Hematopoietic multipotent progenitor cell treated with erythropoietin and hydrocortisone succinate and interleukin-3 and kit ligand, for 8 days (in vitro differentiated cells): ENCODE measurements at places on chromosomes 12 and 14.

DNA sequence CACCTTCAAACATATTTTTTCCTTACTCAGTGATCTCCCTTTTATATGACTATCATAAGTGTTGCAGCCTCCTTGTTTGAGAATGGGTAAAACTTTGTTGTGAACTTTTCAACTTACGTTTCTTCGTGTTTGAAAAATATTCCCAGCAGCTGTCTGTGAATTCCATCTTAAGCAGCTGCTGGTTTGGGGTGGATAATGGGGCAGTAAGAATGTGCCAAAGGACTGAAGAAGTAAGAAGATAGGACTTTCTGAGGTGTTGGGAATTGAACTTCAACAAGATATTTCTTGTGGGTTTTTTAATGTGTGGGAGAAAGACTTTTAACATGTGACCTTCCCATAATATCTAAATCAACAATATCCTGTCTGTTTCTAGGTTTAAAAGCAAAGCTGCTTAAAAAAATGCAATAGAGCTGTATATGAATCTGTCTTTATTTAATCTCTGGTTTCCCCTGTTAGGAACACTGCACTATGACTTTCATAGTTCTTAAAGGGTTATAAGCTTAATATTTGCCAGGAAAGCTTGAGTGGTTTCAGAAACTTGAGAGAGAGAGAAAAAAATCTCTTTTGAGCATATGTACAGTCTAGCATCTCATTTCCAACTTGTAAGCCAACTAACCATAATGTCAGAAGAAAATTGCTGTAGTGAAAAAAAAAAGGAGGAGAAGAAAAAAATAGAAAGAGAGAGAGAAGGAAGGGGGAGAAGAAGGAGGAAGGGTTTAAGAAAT, 1659.2 kb upstream of the FLRT2 start:
- DNase-seq, result no peak

DNA sequence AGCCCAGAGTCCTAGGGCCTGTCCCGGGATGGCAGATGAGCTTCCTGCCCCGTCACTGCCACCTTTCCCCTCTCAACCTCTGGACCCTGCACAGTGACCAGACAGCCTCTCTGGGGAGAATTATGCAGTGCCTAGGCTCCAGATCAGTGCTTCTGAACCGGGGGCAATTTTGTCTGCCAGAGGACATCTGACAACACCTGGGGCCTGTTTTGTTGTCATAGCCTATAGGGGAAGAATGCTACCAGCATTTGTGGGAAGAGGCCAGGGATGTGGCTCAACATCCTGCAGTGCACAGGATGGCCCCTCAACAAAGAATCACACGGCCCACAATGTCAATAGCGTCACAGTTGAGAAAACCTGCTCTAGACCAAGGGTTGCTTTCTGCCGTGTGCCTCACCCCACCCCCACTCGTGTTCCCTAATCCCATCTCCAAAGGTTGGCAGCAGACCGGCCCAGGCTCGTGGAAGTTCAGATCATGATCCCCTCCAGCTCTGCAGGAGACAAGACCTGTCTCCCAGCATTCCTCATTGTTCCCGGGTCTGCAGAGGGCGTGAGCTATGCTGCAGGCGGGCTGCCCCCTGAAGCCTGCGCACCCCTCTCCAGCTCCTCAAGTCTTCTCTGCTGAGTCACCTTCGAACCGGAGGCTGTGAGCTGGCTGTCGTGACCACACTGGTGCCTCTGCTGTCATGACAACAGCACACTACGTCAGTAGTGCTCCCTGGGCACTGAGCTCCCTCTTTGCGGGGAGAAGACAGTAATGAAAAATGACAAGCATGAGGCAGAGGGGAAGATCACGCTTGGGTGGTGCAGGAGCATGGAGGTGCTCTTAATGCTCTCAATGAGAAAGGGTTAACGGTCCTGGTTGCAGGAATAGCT, 2.0 kb upstream of the GAPDH start:
- DNase-seq, result peak; percentile 94

- DNase-seq, result no peak
Observed at GRCh38 chr12:19209661-19210060, 80.1 kb downstream of the PLEKHA5 start.

DNA sequence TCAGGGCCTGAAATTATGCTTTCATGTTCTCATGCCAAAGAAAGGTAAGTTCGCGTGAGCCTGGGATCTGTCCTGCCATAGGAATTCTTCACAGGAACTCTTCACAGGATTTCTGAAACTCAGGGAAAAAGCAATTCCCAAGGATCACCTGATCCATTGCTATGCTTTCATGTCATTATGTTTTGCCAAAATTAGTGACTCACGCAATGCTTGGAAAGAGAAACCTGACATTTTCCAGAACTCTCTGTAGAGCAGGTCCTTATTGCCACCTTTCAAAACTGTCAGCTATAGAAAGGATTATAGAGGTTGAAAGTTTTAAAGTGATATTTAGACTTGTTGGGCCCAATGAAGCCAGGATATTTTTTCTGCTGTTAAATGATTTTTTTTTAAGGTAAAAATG, 6.3 kb upstream of the KCNJ8 start:
- no peak for DNase-seq

GRCh38 chr14:102905116-102906108, 17.1 kb upstream of the AMN start:
- no peak for DNase-seq

GRCh38 chr12:109952160-109952858, 43.9 kb downstream of the GIT2 start:
- no peak for DNase-seq

GRCh38 chr12:116368196-116369194, 91.0 kb upstream of the MED13L start:
- no peak for DNase-seq

- DNase-seq, result peak; percentile 76
Observed at GRCh38 chr14:61837336-61838229, 75.4 kb downstream of the SNAPC1 start.

GRCh38 chr14:61492474-61492873, 171.1 kb downstream of the PRKCH start:
- no peak for DNase-seq

GRCh38 chr14:71478542-71478941, 453.7 kb upstream of the RGS6 start:
- peak; percentile 36 for DNase-seq

- DNase-seq, result no peak
Observed at GRCh38 chr12:117547209-117547608, 185.8 kb upstream of the NOS1 start.

GRCh38 chr12:2904260-2904659, 13.6 kb downstream of the TULP3 start:
- no peak for DNase-seq

DNA sequence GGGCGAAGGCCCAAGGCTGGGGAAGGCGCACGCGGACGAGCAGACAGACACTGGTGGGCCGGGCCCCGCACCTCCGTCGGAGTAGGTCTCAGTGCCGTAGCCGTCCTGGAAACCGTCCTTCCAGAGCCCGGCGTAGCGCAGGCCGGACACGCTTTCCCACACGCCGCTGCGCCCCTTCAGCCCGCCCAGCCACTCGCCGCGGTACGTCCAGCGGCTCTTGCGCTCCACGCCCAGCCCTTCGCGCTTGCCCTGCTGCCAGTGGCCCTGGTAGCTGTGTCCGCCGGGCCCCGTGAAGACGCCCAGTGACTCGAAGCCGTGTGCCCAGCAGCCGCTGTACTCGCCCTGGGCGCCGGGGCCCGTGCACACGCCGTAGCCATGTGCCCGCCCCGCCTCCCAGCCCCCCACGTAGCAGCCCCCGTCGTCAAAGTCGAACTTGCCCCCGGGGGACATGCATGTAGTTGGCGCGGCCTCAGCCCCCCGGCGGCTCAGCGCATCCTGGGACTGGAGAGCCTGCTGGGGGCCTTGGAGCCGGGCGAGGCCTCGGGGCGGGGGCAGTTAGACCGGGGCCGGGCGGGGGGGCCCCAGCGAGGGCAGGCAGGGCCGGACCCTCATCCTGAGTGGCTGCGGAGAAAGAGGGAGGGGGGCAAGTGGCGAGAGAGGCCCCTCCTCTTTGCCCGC, 1.4 kb downstream of the JPH4 start:
- no peak for DNase-seq

DNA sequence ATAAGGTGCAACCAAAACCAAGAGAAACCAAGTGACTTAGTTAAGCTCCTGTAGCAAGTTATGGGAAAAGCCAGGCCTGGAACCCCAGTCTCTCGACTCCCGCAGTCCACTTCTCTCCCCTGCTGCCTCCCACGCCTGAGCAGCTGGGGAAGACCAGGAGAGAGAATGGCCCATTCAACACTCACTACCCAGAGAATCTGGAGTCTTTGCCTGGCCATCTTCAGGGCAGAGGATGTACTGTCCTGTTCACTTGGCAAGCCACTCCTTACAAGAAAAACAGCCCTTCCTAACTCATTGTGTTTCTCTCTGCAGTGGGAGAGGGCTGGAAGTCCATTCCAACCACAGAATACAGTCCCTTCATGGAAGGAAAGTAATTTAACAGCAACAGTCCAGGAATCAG, 1.8 kb downstream of the PITPNM2 start:
- DNase-seq, result no peak

DNA sequence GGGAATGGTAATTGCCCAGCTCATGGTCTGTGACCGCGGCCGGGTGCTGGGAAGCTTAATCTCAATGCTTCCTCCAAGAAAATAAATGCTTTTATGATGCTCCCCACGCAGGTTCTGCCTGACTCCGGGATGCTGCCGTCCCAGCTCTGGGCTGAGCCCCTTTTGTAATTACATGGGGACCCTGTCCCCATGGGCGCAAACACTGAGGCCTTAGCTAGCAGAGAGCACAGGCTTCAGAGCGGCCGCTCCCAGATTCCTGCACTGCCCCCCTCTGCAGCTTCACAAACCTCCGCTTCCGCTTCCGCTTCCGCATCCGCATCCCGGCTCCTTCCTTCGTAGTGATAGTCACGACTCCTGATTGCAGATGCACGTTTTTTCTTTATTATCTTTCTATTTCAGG, 129.5 kb downstream of the KIF26A start:
- DNase-seq, result no peak

- no peak for DNase-seq
Observed at GRCh38 chr14:39607978-39608377, 175.7 kb upstream of the FBXO33 start.

DNA sequence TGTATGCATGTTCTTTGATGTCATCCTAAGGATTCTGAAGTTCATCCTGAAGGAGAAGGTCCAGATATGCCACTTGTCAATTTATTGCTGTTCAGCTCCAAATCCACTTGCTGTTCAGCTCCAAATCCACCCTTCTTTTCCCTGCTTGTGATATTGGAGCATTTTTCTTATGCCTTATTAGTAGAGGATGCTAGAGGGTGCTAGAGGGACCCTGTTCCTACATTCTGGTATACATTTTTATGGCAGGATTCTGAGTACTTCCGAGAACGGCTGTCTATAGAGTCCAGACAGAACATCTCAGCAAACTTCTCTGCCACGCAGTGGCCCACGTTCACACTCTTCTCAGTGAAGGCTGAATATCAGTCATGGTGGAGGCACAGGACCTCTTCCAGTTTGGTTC, 406.7 kb downstream of the NOVA1 start:
- DNase-seq, result no peak

- no peak for DNase-seq
Observed at GRCh38 chr14:31954991-31955390, 122.1 kb upstream of the ARHGAP5 start.

- DNase-seq, result no peak
Observed at GRCh38 chr12:120468821-120469449, 613 bp downstream of the SRSF9 start.

DNA sequence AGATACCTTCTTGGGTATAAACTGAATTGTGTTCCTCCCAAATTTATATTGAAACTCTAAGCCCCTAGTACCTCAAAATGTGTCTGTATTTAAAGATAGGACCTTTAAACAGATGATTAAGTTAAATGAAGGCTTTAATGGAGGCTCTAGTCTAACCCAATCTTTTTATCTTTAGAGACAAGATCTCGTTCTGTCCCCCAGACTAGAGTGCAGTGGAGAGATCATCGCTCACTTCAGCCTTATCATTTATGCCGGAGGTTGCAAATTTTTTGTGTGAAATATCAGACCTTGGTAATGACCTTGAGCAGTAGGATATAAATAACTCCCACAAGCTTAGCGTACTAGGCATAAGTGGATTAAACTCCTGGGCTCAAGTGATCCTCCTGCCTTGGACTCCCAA, 81.8 kb downstream of the C14orf132 start:
- no peak for DNase-seq

DNA sequence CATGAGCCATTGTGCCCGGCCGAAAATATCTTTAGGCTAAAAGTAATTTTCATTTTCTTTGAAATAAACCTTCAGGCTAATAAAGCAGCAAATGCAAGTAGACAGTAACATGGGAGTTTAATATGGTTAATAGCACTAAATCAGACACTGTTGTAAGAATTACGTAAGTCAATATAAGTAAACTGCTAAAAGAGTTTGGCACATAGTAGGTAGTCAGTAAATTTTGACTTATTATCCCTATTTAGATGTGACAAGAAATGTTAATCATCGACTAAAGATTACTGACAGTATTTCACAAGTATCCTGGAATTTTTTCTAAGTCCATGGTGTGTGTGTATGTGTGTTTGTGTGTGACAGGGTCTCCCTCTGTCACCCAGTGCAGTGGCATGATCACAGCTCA, 3.9 kb downstream of the PPP4R3A start:
- no peak for DNase-seq

DNA sequence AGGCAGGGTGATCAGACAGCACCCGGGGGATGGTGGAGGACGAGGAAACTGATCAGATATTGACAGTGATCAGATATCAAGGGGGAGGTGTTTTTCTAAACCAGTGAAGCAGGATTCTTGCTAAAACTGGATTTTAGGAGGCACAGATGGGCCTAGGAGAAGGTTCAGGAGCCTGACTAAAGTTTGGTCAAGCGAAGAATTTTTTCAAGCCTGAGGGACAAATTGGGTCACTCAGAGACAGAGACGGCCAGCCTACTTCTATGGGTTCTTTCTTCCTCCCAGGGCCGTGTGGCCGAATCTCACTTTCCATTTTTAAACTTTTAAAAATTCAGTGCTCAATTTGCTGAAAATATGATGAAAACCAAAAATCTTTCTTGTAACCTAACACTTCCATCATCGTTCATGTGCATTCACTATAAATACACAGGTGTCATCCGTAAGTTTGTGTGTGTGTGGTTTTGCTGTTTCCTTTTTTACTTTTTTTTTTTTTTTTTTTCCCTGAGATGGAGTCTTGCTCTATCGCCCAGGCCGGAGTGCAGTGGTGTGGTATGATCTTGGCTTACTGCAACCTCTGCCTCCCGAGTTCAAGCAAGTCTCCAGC, 68.5 kb downstream of the RIN3 start:
- DNase-seq, result no peak

DNA sequence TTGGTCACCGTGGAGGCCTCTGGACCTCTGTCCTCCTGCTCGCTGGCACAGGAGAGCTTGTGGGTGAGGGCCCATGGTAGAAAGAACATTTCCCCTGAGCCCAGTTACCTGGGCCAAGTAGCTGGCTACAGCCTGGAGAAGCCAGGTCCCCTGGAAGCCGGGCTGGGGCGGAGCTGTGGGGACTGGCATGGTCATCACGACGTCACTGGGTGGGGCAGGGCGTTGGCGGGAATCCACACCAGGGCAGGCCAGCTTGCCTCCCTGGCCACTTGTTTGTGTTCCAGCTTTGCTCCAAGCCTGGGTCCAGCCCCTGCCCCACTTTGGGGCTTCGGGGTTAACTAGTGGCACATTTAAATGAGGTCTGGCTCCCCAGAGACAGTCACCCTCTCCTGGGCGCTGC, 35.0 kb upstream of the SLC24A4 start:
- no peak for DNase-seq
